ENCODE measurements at places on chromosomes 13 and 19. TPM values are rescaled to one million over a fixed set of nuclear protein-coding genes. Genes with fewer than 3 reads are reported as not detected.

DNA sequence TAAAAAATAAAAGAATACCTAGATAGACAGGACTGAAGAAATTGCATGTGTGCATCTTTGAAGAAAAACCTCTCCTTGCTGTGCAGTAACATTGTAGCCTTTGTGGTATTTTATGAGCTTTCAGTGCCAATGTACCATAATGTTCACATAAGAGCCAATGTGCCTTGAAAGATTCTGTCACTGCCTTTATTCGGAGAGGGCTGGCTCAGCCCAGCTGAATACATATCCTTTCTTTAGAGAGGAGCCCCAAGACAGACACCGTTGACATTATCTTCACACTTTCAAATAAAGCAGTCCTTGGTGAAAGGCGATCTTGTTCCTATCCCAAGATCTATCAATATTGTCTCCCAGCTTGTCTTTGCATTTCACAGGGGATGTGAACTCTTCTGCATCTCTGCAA lies 18.5 kb upstream of the CNMD start:
- DNase-seq = no peak

Gene PIN1
- 221 TPM for total RNA-seq

- DNase-seq = no peak
Observed at GRCh38 chr13:28671126-28671792, 12.3 kb downstream of the POMP start.

GRCh38 chr19:42942187-42942789 lies 5.3 kb upstream of the PSG7 start:
- no peak for DNase-seq

GRCh38 chr13:39765801-39766463 lies 110.5 kb downstream of the COG6 start:
- DNase-seq = no peak

Gene GDF15
- total RNA-seq = 10.0 TPM

Gene SHC2
- total RNA-seq = 56.9 TPM

Gene CEACAM8
- not detected for total RNA-seq

Gene ZNF446
- total RNA-seq = 41.1 TPM

DNA sequence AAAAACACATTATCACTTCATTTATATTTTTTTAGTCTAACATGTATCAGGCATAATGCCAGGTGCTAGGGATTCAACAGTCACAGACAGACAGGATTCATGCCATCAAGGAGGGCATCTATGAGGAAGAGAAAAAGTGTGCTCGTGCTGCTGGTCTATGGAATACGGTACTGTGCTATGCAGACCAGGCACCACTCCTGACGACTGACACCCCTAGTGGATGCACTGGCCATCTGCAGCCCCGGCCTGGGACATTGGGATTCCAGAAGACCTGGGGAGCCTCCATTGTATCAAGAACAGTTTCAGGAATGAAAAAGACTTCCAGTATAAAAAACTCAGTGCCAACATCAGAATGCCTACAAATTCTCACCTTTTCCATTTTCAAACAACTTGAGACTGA lies 94.0 kb downstream of the KLF12 start:
- DNase-seq = peak; percentile 76

Gene CNN1
- 520 TPM for total RNA-seq

GRCh38 chr13:98549728-98550317 lies 27.1 kb downstream of the STK24 start:
- no peak for DNase-seq

Gene URAD
- total RNA-seq = not detected

Gene CFD
- 2.9 TPM for total RNA-seq

GRCh38 chr13:28637714-28638355 lies 21.1 kb upstream of the POMP start:
- DNase-seq = no peak

DNA sequence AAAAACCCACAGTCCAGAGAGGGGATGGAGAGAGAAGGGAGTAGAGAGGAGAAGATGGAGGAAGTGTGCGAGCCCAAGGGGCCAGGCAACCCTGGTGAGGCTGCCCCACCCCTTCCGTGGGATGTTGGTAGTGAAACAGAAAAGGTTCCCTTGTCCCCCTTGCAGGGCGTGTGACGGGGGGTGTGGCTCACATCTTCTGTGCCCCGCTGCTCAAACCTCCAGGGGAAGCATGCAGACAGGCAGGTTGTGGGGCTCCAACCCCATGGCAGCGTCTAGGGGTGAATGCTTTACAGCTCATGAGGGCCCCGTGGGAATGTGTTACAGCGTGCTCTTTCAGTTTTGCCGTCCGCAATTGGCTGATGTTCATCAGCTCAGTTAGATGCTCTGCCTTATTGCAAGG lies 14.7 kb upstream of the EVI5L start:
- DNase-seq = no peak

DNA sequence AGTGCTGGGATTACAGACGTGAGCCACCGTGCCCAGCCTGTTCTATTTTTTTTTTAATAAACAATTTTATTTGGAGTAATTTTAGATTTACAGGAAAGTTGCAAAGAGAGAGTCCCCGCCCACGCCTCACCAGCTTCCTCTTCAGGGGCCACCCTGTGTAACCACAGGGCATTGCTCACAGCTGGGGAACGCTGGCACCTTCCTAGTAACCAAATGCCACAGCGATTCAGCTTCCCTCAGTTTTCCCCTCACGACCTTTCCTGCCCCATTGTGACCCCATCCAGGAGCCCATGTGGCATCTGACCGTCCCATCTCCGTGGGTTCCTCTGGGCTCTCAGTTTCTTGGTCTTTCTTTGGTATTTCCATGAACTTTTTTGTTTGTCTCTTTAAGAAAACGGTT lies 83.9 kb downstream of the GNG7 start:
- DNase-seq = peak; percentile 59

- DNase-seq = peak; percentile 82
Observed at GRCh38 chr19:14366529-14366928, 14.7 kb upstream of the ADGRE5 start.

- peak; percentile 42 for DNase-seq
Observed at GRCh38 chr13:45341799-45342500, 967 bp upstream of the TPT1 start.

- DNase-seq = no peak
Observed at GRCh38 chr13:36038785-36039555, 92.2 kb downstream of the DCLK1 start.

GRCh38 chr19:19229701-19230100 lies 17.9 kb downstream of the NCAN start:
- DNase-seq = no peak

- DNase-seq = peak; percentile 35
Observed at GRCh38 chr19:7152568-7152967, 83.1 kb downstream of the ZNF557 start.

DNA sequence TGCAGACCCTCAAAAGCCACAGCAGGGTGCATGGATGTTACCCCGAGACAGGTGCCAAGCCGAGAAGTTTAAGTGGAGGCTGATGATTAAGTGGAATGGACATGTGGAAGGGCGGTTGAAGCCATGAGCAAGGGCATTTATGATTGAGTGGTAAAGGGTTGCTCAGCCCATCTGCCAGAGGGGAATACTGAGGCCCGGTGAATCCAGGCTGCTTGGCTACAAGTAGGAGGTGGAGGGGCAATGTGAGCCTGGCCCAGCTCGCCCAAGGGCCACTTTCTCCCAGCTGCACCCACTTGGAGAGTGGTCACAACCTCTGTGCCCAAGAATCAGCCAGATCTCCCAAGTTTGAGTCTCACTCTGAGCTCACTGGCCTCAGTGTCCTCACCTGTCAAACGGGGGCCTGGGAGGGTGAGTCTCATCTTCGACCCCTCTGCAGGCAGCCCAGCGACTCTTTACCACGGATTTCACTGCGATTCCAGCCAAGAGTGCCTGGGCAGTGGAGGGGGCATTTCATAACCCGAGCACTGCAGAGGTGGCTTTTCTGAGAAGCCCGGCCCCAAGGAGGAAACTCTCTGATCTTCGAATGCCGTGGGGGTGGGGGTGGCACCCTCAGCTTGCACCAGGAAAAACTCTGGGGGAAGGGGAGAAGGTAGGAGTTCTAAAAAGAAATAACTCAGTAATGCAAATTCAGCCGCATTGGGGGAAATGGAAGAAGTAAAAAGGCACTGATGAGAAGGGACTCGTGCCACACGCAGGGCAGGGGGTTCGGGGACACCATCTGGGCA lies 62.9 kb upstream of the KLF2 start:
- no peak for DNase-seq

Measured in cardiac muscle cell (in vitro differentiated cells and primary cell).